Vagina (tissue), 2 donors: ENCODE measurements at places on chromosomes 6 and 20. TPM values are rescaled to one million over a fixed set of nuclear protein-coding genes. Genes with fewer than 3 reads are reported as not detected.

DNA sequence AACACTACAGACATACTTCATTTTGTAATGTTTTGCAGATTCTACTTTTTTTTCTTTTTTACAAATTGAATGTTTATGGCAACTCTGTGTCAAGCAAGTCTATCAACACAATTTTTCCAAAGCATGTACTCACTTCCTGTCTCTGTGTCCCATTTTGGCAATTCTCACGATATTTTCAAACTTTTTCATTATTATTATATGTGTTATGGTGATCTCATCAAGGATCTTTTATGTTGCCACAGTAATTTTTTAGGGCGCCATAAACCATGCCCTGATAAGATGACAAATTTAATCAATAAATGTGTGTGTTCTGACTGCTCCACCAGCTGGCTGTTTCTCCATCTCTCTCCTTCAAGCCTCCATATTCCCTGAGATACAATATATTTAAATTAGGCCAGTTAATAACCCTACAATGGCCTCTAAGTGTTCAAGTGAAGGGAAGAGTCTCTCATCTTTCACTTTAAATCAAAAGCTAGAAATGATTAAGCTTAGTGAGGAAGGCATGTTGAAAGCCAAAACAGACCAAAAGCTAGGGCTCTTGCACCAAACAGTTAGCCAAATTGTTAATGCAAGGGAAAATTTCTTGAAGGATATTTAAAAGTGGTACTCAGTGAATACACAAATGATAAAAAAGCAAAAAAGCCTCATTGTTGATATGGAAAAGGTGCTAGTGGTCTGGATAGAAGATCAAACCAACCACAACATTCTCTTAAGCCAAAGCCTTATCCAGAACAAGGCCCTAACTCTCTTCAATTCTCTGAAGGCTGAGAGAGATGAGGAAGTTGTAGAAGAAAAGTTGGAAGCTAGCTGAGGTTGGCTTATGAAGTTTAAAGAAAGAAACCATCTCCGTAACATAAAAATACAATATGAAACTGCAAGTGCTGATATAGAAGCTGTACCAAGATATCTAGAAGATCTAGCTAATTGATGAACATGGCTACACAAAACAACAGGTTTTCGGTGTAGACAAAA, 194.4 kb upstream of the TAB2 start:
- no peaks in the 10 kb centered on the region for H3K36me3 ChIP-seq
- H3K27me3 ChIP-seq: no peaks in the 10 kb centered on the region
- no peaks in the 10 kb centered on the region for H3K4me1 ChIP-seq
- no peak overlapping the region for H3K4me3 ChIP-seq
- H3K27ac ChIP-seq: no peak overlapping the region
- no peak for DNase-seq

- H3K27ac ChIP-seq: peak overlapping the region; percentile 30
- peaks cover 27% of the 10 kb centered on the region for H3K4me1 ChIP-seq
- no peaks in the 10 kb centered on the region for H3K27me3 ChIP-seq
- no peak for DNase-seq
- no peaks in the 10 kb centered on the region for H3K36me3 ChIP-seq
Measured at GRCh38 chr6:20876036-20876435, 341.8 kb downstream of the CDKAL1 start.

GRCh38 chr6:170295510-170296422, 4.9 kb upstream of the DLL1 start:
- no peaks in the 10 kb centered on the region for H3K36me3 ChIP-seq
- peaks cover 7% of the 10 kb centered on the region for H3K27me3 ChIP-seq
- peak overlapping the region; percentile 46 for H3K4me3 ChIP-seq
- no peak overlapping the region for H3K27ac ChIP-seq
- peaks cover 49% of the 10 kb centered on the region for H3K4me1 ChIP-seq
- no peak for DNase-seq

- H3K27me3 ChIP-seq: no peaks in the 10 kb centered on the region
- H3K4me3 ChIP-seq: no peak overlapping the region
- no peaks in the 10 kb centered on the region for H3K36me3 ChIP-seq
Measured at GRCh38 chr6:169868458-169868857, 117.0 kb downstream of the ERMARD start.

IMPG1 gene
- not detected for total RNA-seq

DSN1 gene
- 4.7 TPM for total RNA-seq
